ENCODE measurements at places on chromosomes 3 and 15.
A peak's percentile ranks its signal among the peaks of the same experiment; 100 is the strongest.

- H3K4me1 ChIP-seq: no peaks in the 10 kb centered on the region
- no peak for DNase-seq
- H3K36me3 ChIP-seq: no peaks in the 10 kb centered on the region
- H3K27ac ChIP-seq: no peak overlapping the region
- no peak overlapping the region for H3K4me3 ChIP-seq
These were observed 180.5 kb upstream of the RASGRP1 start for GRCh38 chr15:38745126-38745525.

- no peak for DNase-seq
- no peaks in the 10 kb centered on the region for H3K36me3 ChIP-seq
- H3K27me3 ChIP-seq: no peaks in the 10 kb centered on the region
- H3K27ac ChIP-seq: no peak overlapping the region
- no peaks in the 10 kb centered on the region for H3K4me1 ChIP-seq
These were observed 24.0 kb downstream of the KIF7 start for GRCh38 chr15:89630974-89631901.

DNA sequence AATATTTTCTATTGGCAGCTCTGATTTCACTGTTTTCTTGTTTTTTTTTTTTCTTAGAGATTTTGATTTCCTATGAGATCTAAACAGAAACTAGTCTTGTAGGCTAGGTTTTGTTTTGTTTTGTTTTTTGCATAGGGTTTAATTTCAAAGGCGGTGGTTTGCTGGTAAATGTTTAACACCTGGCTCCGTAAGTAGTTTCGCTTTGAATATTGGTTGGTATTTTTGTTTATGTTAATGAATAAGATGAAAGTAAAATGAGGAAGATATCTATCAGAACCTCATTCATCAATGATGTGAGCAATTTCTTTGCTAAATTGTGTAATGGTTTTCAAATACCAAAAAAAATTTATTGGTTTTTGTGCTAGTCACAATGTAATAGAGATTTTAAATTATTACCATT, 39.7 kb upstream of the TM4SF1 start:
- H3K27ac ChIP-seq: no peak overlapping the region
- H3K36me3 ChIP-seq: no peaks in the 10 kb centered on the region
- H3K27me3 ChIP-seq: no peaks in the 10 kb centered on the region
- H3K4me1 ChIP-seq: peaks cover 4% of the 10 kb centered on the region
- H3K4me3 ChIP-seq: no peak overlapping the region

GRCh38 chr3:78605178-78605577, 1162.6 kb downstream of the ROBO1 start:
- no peak overlapping the region for H3K4me3 ChIP-seq
- no peaks in the 10 kb centered on the region for H3K36me3 ChIP-seq
- H3K27me3 ChIP-seq: no peaks in the 10 kb centered on the region
- H3K4me1 ChIP-seq: no peaks in the 10 kb centered on the region
- H3K27ac ChIP-seq: no peak overlapping the region

DNA sequence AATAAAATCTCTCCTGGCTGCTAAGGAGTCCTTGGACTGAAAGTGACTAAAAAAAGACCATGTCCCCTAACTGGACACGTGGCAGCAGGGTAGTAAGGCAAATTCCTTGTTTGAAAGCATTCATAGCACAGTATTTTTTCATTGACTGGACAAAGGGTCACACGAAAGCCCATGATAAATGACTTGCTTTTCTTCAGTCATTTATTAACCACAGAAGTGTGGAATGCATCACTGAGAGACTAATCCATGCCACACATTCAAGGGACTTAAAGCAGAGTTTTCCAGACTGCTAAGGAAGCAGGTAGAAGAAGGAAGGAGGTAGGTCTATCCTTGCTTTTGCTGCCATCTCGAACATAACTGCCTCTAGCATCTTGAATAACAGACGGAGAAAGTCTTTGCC, 31.2 kb downstream of the CASR start:
- no peaks in the 10 kb centered on the region for H3K36me3 ChIP-seq
- DNase-seq: no peak
- H3K4me3 ChIP-seq: no peak overlapping the region
- H3K27ac ChIP-seq: no peak overlapping the region

DNA sequence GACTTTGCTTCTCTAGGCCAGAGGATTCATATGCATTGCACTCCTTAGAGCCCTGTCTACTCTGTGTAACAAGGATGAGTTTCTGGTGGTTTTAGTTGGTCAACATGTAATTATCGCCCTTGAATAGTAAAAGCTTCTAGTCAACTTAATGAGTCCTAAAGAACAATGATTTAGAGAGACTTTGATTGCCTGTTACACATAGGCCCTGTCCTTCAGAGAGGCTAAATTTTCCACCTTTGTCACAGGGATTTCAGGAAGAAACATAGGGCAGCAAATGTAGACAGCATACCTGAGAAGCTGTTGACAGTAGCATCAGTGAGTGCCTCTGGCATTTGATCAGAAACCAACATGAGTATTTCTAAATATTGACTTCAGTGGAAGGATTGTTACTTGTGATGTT, 7.1 kb downstream of the BTLA start:
- H3K36me3 ChIP-seq: no peaks in the 10 kb centered on the region
- no peaks in the 10 kb centered on the region for H3K4me1 ChIP-seq
- no peak overlapping the region for H3K4me3 ChIP-seq
- H3K27ac ChIP-seq: no peak overlapping the region
- H3K27me3 ChIP-seq: no peaks in the 10 kb centered on the region

GRCh38 chr15:44598892-44599291, 61.9 kb downstream of the EIF3J start:
- H3K27ac ChIP-seq: no peak overlapping the region
- no peaks in the 10 kb centered on the region for H3K27me3 ChIP-seq
- peaks cover 46% of the 10 kb centered on the region for H3K36me3 ChIP-seq
- DNase-seq: no peak
- H3K4me1 ChIP-seq: no peaks in the 10 kb centered on the region

GRCh38 chr15:69474291-69474690, 21.7 kb downstream of the RPLP1 start:
- no peaks in the 10 kb centered on the region for H3K27me3 ChIP-seq
- no peak for DNase-seq
- H3K4me1 ChIP-seq: no peaks in the 10 kb centered on the region
- no peak overlapping the region for H3K27ac ChIP-seq

DNA sequence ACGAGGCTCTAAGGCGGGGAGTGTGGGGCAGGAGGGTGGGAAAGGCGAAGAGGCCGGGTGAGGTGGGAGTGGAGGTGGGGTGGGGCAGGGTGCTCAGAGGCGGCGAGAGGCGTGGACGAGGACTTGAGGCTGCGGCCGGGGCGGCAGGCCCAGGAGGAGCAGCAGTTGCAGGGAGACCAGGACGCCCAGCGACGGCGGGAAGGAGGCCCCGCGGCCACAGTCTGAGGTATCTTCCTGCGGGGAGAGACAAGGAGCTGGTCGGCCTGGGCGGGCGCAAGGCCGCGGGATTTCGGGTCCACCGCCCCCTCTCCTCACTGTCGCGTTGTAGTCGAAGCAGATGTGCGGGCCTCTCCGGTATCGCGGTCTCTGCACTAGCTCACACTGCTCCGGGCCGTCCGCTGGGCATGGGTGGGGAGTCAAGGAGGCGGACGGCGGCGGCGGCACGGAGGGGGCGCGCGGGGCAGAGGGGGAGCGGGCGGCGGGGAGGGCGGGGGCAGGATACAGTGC, 5.3 kb upstream of the TMEM115 start:
- H3K4me1 ChIP-seq: peaks cover 10% of the 10 kb centered on the region
- H3K4me3 ChIP-seq: peak overlapping the region; percentile 41
- H3K27me3 ChIP-seq: no peaks in the 10 kb centered on the region
- no peaks in the 10 kb centered on the region for H3K36me3 ChIP-seq
- H3K27ac ChIP-seq: peak overlapping the region; percentile 60
- DNase-seq: no peak
